ENCODE measurements at places on chromosomes 11 and 22. TPM values are rescaled to one million over a fixed set of nuclear protein-coding genes. Genes with fewer than 3 reads are reported as not detected.

APOA4 gene
- not detected for polyA plus RNA-seq

BACE1 gene
- 34.0 TPM for polyA plus RNA-seq

PDE3B gene
- polyA plus RNA-seq = 1.6 TPM

ACAD8 gene
- polyA plus RNA-seq = 22.1 TPM

SCUBE2 gene
- polyA plus RNA-seq = 25.0 TPM

DERL3 gene
- polyA plus RNA-seq = 1.2 TPM

IL10RA gene
- polyA plus RNA-seq = 6.3 TPM

PTGDR2 gene
- polyA plus RNA-seq = 0.65 TPM

SULT4A1 gene
- 3.5 TPM for polyA plus RNA-seq

GRM5 gene
- 0.05 TPM for polyA plus RNA-seq

JAML gene
- 3.0 TPM for polyA plus RNA-seq

PRDM11 gene
- polyA plus RNA-seq = 29.4 TPM

ABTB2 gene
- polyA plus RNA-seq = 8.7 TPM

HTR3A gene
- polyA plus RNA-seq = not detected

CBLIF gene
- polyA plus RNA-seq = not detected

OR1S1 gene
- not detected for polyA plus RNA-seq

OR5A2 gene
- not detected for polyA plus RNA-seq
